Left renal cortex interstitium (tissue), 4 donors: ENCODE measurements at places on chromosomes 5 and 9.

- DNase-seq = no peak
Observed at GRCh38 chr9:98010445-98010844, 27.3 kb downstream of the ANP32B start.

DNA sequence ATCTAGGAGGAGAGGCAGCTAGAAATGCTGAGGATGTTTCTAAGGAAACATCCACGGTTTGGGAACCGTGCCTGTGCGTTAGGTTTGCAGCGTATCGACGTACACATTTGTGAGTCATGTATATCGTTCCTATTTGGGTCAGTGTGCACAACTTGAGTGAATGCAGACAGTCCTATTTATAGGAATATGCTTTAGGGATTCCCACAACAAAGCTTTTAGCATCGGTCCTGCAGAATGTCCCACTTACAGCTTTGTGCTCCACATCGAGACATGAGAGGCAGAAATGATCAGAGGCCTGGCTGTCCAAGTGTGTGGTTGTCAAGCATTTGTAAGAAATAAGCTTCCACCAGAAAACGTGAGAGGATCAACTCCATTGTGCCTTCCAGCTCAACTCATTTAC, 1282.7 kb upstream of the WWC1 start:
- no peak for DNase-seq

- DNase-seq = no peak
Observed at GRCh38 chr9:106420511-106420944, 442.4 kb upstream of the ZNF462 start.

DNA sequence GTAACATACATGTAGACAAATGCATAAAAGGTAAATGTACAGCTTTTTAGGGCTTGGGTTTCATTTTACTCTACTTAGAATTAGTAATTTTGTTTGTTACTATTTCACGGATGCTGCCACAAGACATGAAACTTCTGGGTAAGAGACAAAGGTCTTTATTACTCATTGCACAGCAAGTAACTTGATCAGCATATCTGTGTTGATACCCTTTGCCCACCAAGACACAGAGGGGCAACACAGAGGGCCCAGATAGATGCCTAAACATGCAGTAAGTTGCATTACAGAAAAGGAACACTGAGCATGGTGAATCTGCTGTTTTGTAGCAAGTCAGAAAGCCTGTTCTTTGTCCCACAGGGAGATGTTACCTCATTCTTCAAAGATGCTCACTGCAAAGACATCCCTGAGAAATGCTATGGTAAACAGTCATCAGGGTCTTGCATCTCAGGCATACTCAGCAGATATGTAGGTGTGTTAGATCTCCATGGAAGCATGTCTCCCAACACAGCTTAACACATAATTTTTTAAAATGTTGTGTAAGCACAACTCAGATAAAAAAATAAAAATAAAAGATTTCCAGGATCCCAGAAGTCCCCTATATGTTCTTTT, 10.3 kb downstream of the ITGA2 start:
- no peak for DNase-seq

DNA sequence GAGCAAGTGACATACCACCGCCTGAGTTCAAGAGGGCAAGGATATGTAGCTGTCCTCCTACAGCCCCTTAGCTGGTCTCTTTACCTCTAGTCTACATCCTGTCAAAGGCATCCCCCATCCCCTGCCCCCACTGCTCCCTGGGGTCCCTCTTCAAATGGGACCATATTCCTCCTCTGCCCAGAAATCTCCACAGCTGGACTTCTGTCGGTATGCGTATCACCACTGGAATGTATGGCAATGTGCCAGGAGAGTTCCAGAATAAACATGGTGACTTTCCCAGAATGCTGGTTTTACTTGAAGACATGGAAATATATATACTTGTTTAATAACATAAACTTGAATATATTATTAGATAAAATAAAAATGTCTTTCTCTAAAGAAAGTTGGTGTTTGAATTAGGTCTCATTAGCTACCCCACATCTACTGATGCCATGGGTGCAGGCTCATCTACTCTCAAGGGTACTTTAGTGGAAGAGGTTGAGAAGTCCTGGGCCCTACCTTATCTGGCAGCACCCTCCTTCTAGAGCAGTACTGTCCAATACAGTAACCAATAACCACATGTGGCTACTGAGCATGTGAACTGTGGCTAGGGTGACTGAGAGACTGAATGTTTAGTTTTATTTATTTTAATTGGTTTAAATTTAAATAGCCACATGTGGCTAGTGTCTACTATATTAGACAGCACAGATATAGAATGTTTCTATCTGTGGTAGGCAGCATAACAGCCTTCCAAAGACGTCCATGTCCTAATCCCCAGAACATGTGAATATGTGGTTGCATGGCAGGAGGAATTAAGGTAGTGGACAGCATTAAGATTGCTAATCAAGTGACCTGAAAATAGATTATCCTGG, 181.7 kb upstream of the SLC30A5 start:
- no peak for DNase-seq

GRCh38 chr5:400282-401145, 42.5 kb upstream of the EXOC3 start:
- no peak for DNase-seq

DNA sequence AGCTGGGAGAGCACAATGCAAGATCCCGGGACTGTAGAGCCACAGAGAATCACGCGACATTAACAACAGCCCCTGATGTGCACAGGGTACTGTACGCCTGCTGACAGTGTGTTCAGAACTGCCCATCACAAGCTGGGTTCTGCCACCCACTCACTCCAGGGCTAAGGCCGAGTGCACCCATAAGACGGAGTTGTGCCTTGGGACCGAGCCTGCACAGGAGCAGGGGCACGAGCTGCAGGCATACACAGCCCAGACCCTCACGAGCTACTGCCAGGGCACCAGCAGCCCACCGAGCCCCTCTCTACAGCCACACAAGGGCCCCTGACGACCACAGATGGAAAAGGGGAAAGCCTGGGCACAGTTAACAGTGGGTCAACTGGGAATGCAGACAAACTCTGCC, 67.8 kb downstream of the CAMSAP1 start:
- no peak for DNase-seq

GRCh38 chr5:120451445-120451844, 12.7 kb upstream of the PRR16 start:
- DNase-seq = no peak

- DNase-seq = no peak
Observed at GRCh38 chr5:173743641-173744343, 127.3 kb upstream of the BOD1 start.

GRCh38 chr5:59562756-59563389, 330.7 kb downstream of the PDE4D start:
- no peak for DNase-seq

DNA sequence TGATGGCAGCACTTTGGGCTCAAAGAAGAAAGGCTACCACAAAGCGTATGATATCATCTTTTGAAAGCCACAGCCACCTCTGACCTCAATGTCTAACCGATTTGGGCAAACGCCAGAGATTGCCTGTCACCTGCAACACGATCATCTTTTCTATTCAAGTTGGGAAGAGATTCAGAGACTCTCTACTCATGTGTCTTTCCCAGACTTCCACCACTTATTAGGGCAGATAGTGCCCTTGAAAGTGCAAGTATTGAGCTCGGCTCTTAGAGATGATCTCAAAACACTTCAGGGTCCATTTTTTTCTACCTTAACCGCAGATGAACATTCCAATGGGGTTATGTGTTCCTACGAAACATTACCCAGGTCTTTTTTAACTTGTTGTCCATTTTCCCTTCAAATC, 213.7 kb downstream of the DRD1 start:
- no peak for DNase-seq

- DNase-seq = no peak
Observed at GRCh38 chr5:5351288-5351979, 71.0 kb upstream of the ICE1 start.
